ENCODE measurements at places on chromosomes 12 and 14. TPM values are rescaled to one million over a fixed set of nuclear protein-coding genes. Genes with fewer than 3 reads are reported as not detected.

The DNAJC22 gene
- total RNA-seq = under 0.01 TPM

The PCK2 gene
- 1.6 TPM for total RNA-seq

The LTB4R2 gene
- 1.6 TPM for total RNA-seq

The FAM181A gene
- 2.4 TPM for total RNA-seq

The TEX52 gene
- not detected for total RNA-seq

The PPP1R1A gene
- total RNA-seq = 10.6 TPM

The PKP2 gene
- total RNA-seq = 7.3 TPM

The E2F7 gene
- total RNA-seq = 1.2 TPM

The BCAT1 gene
- total RNA-seq = 48.5 TPM

The C14orf132 gene
- total RNA-seq = 32.6 TPM

The KLC1 gene
- 322 TPM for total RNA-seq

The CLEC2D gene
- 15.5 TPM for total RNA-seq

The SELPLG gene
- 1.2 TPM for total RNA-seq

The HOXC5 gene
- not detected for total RNA-seq

The DAO gene
- not detected for total RNA-seq

The TMTC1 gene
- total RNA-seq = 17.1 TPM

The GLT8D2 gene
- total RNA-seq = 9.4 TPM

The SLCO1B3 gene
- not detected for total RNA-seq

The GRIN2B gene
- total RNA-seq = 75.4 TPM

The RND1 gene
- 24.9 TPM for total RNA-seq

The LRP1-AS gene
- not detected for total RNA-seq

The KIF26A gene
- total RNA-seq = 13.0 TPM

The MANSC4 gene
- 0.41 TPM for total RNA-seq

The TDRD9 gene
- 6.5 TPM for total RNA-seq

The SAMD15 gene
- total RNA-seq = 12.6 TPM

The C14orf180 gene
- total RNA-seq = not detected

The RNF212B gene
- total RNA-seq = not detected

The COX8C gene
- total RNA-seq = not detected

The C14orf93 gene
- 4.5 TPM for total RNA-seq

The CISTR gene
- total RNA-seq = not detected

The AMN gene
- total RNA-seq = under 0.01 TPM

The SPRING1 gene
- 23.2 TPM for total RNA-seq

The TAS2R10 gene
- total RNA-seq = 2.4 TPM

The COA8 gene
- 38.3 TPM for total RNA-seq

The TTC9 gene
- total RNA-seq = 14.7 TPM

The TRAFD1 gene
- total RNA-seq = 53.4 TPM

The P3H3 gene
- total RNA-seq = 11.0 TPM
